ENCODE measurements at places on chromosomes 4 and X.

DNA sequence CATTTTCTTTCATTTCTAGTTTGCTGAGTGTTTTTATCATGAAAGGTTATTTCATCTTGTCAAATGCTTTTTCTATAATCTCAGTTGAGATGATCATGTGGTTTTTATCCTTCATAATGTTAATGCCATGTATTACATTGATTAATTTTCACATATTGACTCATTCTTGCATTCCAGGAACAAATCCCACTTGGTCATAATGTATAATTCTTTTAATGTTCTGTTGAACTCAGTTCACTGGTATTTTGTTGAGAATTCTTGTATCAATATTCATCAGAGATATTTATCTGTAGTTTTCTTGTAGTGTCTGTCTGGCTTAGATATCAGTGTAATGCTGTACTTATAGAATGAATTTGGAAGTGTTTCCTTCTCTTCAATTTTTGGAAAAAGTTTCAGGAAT is 16.7 kb upstream of the LHFPL1 start:
- DNase-seq = no peak

GRCh38 chr4:81499840-81500239 is 28.1 kb upstream of the RASGEF1B start:
- DNase-seq = no peak

DNA sequence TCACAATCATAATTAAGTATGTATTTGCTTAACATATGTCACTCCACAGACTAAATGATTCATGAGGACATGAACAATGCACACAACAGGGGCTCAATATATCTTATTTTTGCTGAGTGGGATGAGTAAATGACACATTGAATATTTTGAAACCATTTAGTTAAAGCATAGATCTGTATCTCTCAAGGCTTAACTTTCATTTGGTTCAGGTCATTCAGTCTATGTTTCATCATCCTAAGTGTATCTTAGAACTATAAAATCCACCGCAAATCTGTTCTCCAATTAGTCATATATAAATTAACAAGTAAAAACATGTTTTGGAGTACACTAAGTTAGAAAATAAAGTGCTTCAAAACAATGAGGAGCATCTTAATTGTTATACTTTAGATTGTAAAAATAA is 45.8 kb downstream of the AREG start:
- no peak for DNase-seq

- DNase-seq = no peak
Observed at GRCh38 chrX:74049126-74049525, 254.9 kb upstream of the ZCCHC13 start.

DNA sequence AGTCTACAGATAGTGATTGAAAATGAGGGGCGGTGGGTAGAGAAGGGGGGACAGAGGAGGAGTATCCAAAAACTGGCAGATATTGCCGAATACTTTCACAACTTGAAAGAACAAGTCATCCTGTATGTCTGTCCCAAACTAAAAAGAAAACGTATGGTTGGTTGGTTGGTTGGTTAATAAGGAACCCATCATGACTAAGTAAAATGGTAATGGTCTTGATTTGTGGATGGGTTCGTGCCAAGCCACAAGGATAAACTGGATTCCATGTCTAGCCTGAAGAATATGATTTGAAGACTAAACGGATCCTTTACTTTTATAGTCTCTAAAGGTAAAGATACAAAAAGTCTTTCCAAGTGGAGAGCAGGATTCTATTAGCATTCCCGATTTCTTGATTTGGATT is 208.4 kb downstream of the DCLK2 start:
- DNase-seq = no peak

Measured in sciatic nerve (tissue), 2 donors.